ENCODE measurements at places on chromosomes 3 and 15.

GRCh38 chr3:110821586-110821985 lies 250.0 kb upstream of the NECTIN3 start:
- no peak for DNase-seq

- DNase-seq: no peak
Observed at GRCh38 chr3:113231827-113232253, 20.5 kb downstream of the BOC start.

DNA sequence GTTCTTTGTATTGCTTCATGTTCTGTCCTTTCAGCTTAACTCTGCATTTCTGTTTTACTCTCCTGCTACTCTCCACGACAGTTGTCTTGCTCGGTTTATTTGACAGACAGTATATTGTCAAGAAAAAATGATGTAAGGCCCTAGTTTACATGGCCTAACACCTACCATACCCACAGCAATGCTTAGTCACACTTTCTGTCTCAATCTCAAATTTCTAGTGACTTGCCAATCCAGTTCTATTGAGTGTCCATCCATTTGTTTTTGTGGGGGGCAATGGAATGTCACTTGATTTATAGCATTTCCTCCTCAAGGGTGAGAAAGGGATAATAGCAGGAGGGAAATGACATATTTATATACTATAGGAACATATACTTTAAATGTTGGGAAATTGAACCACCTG lies 676.2 kb downstream of the NAALADL2 start:
- DNase-seq: no peak

DNA sequence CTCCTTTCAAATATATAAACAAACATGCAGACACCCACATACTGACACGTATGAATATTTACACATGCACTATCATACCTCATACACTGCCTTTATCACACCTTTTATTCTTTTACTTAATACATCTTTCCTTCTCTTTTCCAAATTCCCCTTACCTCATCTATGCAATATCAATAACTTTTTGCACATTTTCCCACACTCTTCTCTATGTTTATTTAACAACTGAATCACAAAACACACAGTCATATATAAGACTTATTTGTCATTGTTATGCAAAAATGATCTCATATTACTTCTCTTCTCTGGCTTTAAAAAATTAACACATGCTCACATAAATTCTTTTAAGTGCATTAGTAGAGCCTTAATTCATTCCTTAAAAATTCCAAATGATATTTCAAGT lies 461.4 kb downstream of the DIPK2A start:
- no peak for DNase-seq

DNA sequence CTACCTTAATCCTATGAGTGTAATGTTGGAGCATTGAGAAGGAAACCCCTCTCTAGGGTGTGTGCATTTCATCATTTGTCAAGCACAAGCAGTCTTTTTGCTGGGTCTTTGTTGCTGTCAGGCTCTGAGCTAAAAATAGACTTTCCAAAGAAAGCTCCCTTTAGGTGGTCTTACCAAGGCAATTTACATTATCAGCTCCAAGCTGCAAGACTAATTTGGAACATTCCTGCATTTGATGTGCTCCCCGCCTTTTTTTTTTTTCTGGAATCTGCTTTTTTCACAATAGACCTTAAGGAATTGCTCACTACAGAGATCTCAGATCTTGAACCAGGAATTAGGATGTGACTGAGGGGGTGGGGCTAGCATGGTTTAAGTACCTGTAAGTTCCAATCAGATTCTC lies 60.6 kb upstream of the STAC start:
- no peak for DNase-seq

DNA sequence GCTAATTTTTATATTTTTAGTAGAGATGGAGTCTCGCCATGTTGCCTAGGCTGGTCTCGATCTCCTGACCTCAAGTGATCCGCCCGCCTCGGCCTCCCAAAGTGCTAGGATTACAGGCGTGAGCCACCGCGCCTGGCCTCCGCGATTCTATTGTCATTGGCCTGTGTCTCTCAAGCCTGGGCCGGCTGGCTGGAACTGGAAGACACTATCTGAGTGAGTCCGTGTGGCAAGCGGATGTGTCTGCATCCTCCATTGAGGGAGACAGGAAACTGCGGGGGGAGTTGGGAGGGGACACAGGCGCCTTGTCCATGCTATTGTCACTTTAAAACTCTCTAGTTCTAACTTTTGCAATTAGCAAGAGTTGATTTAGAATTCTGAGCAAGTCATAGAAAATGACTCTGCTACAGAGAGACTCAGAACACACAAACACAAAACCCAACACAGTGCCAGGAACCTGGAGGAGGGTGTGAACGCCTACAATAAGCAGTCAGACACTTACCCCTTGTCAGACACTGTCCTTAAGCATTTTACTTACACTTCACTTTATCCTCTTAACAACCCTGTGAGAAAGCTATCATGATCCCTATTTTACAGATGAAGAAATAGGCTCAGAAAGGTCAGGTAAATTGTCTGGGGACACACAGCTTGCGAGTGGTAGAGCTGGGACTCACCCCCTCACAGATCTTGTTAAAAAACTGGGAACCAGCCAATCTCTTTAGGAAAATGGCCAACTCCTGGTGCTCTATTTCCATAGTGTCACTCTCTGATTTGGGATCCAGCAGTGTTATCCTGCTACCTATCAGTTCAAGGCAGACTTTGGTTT lies 38.7 kb downstream of the ANP32A start:
- DNase-seq: peak; percentile 69

- no peak for DNase-seq
Observed at GRCh38 chr3:37813403-37813802, 48.3 kb upstream of the CTDSPL start.

GRCh38 chr3:197854596-197855343 lies 63.7 kb downstream of the LRCH3 start:
- DNase-seq: no peak

DNA sequence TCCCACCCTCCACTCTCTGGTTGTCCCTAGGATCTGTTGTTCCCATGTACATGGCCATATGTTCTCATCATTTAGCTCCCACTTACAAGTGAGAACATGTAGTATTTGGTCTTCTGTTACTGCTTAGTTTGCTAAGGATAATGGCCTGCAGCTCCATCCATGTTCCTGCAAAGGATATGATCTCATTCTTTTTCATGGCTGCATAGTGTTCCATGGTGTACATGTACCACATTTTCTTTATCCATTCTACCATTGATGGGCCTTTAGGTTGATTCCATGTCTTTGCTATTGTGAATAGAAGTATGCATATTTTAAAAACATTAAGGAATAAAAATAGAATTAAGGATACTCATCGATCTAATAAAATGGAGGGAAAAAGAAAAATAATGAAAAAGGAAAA lies 278.4 kb downstream of the MBNL1 start:
- no peak for DNase-seq

DNA sequence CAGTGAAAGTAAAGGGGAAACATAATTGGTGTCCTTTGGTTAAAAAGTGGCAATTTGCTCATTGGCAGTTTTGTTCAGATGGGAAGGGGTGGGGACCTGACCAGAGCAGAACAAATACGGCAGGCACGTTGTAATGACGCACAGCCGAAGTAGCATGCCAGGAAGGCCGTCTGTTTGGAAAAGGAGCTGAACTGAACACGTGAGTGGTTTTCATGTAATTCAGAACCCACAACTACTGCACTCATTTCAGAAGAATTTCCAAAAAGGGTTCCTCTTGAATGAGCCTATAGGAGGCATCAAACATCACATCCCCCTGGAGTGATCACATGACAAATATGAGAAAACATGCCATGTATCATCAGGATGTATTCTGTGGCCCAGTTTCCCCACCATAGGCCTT lies 42.9 kb upstream of the LMCD1 start:
- DNase-seq: no peak

DNA sequence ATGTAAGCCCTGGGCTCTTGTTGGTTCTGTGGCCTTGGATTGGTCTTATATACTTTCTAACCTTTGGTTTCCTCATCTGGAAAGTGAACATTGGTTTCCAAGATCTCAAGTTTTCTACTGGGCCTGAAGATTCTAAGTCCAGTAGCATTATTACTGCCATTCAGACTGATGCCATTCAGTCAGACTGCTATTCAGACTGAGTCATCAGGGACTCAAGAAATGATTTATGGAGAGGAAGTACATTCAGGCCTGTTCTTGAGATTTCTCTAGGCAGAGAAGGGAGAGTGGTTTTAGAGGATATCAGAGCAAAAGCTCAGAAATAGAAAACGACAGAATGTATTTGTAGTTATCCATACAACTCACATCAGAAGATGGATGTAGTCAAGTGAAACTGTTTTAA lies 557.2 kb downstream of the NR2F2 start:
- no peak for DNase-seq

GRCh38 chr3:30951826-30952225 lies 57.4 kb upstream of the GADL1 start:
- DNase-seq: no peak

DNA sequence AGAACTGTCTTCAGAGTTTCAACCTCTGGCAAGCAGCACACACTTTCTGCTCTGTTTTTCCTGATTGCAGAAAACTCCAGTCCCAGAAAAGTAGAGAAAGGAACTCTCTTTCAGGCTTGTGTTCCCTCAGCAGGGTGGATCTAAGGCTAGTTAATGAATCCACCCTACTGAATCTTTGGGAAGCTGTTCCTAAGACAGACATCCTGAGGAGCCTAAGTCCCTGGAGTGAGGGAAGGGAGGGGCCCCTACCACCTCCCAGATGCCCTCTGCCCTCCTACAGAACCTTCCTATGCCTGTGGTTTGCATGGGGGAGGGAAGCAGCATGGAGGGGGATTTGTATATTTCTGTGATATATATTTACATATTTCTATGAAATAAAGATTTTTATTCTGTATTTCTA lies 124.4 kb downstream of the ANO10 start:
- DNase-seq: no peak

DNA sequence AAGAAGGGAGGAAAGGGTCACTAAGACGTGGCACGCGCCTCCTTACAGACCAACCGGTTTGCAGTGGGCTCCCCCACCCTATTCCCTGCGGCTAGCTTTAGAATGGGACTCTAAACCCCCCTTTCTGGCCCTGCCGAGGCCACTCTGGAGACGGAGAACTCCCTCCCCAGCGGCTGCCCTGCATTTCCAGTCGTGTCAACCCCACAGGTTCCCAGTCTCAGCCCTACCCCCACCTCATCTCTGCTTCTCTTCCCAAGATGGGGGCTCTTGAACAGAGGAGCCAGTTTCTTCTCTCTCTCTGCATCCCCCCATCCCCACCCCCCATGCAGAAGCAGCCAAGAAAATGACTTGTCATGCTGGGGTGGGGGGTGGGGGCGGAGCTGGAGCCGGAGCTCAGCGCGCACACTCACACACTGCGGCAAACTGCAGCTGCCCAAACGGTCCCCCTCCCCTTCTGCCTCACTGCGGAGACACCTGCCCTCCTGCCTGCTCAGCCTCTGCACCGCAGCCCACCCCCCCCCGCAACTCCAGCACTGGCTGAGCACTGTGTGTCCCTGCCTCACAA lies 871 bp downstream of the MAP1A start:
- peak; percentile 87 for DNase-seq

- peak; percentile 7 for DNase-seq
Observed at GRCh38 chr15:101028321-101028720, 109.2 kb downstream of the LRRK1 start.

- DNase-seq: no peak
Observed at GRCh38 chr3:158769549-158769948, 32.3 kb upstream of the MFSD1 start.

DNA sequence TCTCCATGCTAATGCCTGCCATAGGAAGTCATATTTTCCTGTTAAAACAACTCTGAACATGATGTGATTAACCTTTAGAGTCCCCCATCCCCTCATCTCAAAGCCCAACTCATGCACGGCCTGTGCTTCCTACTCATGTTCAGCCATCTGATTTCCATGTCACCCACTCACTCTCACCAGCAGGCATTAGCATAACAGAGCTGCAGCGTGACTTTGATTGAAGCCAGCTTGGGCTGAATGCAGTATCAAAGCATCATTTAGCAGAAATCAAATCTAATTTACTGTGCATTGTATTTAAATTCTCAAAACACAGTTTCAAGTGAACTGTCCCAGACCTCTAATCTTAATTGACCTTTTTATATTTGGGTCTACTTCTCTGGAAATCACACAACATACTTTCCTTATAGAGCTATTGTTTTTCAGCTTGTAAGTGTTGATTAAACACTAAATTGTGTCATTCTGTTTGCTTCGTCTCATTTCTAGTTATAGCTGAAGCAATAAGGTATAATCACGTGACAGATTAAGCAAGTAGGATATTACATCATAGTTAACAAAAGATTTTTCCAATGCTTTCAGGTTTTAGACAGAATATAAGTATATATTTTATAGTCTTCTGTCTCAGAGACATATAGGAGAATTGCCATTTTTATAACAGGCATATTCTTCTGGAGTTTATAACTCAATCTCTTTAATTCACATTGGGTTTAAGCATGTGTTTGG lies 501.5 kb downstream of the ROBO2 start:
- peak; percentile 20 for DNase-seq

DNA sequence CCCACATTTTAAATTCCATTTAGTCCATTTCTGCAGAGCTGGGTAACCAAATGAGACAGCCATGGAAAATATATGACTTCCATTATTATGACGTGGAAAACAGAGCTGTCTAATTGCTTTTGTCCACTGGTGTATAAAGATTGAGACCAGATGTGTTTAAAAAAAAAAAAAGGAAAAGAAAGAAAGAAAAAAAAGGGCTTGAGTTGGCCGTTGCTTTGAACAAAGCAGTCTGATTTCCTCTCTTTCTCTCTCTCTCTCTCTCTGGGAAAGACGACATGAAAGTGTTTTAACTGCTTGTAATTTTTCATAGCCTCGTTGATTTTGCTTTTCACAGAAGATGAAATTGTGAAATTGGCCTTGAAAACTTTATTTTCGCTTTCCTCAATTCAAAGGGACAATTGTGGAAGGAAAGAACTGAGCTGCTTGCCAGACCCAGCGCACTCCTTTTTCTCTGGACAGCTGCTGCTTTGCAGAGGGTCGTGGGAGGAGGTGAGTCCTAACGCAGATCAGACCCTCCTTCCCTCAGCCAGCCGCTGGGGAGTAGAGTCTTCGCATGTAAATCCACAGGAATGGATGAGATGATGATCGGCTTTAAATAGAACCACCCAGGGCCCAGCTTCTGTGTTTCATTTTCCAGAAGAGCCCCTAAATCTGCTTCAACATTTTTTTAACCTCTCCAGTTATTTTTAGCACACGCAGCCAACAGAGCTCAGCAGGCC lies 42.8 kb upstream of the UBE2E1 start:
- DNase-seq: no peak

GRCh38 chr3:12969486-12969885 lies 103.7 kb downstream of the IQSEC1 start:
- peak; percentile 63 for DNase-seq

- DNase-seq: no peak
Observed at GRCh38 chr3:188578576-188579363, 424.8 kb downstream of the LPP start.

GRCh38 chr3:175267561-175267960 lies 408.4 kb downstream of the NAALADL2 start:
- DNase-seq: no peak

GRCh38 chr3:124919756-124920155 lies 14.8 kb downstream of the MUC13 start:
- DNase-seq: no peak

GRCh38 chr15:100196326-100197058 lies 145.3 kb downstream of the ADAMTS17 start:
- DNase-seq: no peak

- DNase-seq: no peak
Observed at GRCh38 chr15:34359416-34359815, 7.6 kb downstream of the LPCAT4 start.

GRCh38 chr3:39065197-39065596 lies 13.4 kb downstream of the WDR48 start:
- peak; percentile 60 for DNase-seq
